ENCODE measurements at places on chromosomes 1 and 21.

DNA sequence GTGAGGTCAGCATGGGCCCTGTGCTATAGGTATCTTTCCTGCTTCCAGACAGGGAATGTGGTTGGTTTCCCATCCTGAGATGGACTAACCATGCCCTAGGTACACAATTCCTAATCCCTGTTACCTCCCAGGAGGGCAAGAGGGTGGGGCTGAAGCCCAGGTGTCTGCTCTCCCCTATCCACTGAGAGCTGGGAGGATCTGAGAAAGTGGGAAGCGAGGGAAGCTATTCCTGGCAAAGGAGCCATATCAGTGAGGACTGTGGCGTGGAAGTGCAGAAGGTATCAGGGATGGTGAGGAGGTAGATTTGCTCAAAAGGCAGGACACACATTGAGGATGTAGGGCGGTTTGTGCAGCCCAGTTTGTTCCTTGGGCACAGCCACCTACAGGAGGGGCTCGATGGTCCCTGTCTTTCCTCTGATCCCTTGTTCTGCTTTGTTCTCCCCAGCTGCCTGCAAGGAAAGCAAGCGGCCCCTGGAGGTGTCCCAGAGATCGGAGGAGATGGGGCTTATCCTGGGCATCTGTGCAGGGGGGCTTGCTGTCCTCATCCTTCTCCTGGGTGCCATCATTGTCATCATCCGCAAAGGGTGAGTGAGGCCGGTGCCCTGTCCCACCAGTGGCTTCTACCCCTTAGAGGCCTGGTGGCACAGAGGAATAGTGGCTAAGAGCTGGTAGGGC is 48.1 kb downstream of the PTPRU start:
- no peak for DNase-seq

GRCh38 chr1:58431901-58432620 is 114.5 kb downstream of the OMA1 start:
- no peak for DNase-seq

DNA sequence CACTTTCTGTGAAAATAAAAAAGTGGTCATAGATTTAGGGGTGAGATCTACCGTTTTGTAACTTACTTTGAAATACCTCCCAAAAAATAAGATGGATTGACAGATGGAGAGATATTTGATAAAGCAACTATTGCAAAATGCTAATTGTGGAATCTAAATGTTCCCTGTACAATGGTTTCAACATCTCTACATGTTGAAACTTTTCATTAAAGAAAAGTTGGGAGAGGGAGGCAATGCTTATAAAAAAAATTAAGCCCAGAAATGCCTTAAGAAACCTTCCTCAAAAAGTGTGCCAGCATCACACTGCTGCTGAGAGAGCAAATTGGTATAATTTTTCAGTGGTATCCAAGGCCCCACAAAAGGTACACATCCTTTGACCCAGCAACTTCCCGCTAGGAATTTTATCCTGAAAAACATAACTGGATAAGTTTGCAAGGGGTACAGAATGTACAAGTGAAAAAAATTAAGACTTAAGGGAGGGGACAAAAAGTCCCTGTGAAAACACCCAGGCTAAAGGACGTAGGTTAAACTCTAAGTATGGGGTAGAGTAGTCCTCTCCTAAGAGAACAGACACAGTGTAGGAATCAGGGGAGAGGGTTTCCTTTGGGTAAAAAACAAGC is 84.3 kb downstream of the TGFBR3 start:
- DNase-seq = no peak

DNA sequence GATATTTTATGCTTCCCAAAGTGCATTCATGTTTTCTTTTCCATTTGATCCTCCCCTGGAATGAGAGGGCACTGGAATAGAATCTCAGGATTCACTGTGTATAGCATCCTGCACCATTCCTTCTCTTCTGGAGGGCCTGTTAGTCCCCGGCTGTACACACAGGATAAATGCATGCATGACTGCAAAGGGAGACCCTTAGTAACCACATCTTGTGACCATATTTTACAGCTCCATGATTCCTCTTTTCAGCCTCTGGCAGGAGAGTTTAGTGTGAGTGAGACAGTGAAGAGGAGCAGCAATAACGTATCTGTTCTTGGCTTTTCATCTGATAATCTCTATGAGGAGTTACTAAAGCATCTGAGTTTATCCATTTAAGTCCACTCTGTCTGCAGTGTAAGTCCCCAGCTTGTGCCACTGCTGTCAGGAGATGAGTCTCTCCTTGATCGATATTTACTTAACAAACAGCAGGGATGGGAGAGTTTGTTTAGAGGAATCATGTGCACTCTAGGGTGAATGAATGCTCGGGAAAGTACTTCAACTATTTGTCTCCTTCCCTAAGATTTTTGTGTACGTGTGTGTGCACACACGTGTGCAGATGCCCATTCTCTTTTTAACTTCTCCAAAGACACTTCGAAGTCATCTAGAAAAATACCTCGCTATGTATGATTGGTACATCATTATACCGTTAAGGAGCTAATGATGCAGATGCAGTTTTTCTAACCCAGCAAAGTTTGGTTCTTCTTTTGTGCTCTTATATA is 41.1 kb downstream of the PROX1 start:
- no peak for DNase-seq

DNA sequence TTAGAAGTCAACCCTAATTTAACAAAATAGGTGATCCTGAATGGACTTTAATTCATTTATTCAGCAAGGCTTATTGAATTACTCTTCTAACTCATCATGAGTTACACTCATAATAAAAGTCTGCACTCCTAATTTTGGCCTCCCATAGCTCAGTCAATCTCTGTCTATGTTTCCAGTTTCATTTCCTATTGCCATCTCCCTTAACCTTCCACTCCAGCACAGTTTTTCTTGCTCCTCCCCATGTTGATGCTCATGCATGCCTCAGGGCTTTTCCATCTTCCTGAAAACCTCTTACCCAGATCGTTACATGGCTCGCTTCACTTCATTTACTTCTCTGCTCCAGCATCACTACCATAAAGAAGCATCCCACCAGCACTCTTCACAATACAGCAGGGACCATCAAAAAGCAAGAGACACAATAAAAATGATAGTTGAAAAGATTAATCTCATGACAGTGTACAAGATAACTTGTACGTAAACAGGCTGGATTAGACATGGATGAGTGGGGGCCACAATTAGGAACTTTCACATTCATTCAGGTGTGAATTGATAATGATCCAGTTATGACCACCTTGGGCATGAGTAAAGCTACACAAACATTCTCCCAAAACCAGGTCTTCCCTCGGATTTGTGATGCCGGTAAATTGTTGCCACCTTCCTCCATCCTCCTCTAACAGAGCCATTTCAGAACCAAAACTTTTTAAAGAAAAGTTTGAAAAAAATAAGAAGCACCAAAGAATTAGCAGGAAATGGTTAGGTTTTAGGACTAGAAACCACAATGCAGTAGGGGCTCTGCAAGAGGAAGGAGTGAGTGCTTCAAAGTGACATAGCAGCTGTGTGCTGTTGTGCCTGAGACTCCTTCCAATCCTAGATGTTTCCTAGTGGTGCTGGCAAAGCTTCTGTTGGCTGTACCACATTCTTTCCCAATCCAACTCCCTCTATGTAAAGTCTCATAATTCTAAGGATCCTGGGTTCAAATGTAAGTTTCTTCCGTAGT is 89.8 kb downstream of the OLFML2B start:
- peak; percentile 29 for DNase-seq

DNA sequence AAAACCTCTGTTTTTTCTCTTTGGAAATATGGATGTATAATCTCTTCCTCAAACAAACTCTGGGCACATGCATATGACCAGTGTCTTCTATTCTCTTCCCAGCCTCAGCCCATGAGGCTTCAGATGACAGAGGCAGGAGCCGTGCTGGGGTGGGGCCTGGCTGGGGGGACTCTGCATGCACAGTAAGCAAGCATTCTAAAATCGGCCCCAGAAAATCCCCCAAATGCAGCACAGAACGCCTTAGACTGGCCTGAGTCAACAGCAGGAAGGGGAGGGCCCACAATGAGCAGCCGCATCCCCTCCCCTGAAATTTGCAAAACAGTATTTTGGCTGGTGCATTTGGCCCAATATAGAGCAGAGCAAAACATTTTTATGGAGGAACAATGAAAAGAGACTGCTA is 47.8 kb downstream of the ITPKB start:
- DNase-seq = no peak

- DNase-seq = no peak
Measured at GRCh38 chr1:224124220-224124619, 10.3 kb downstream of the FBXO28 start.

GRCh38 chr1:73914951-73915350 is 283.0 kb downstream of the LRRIQ3 start:
- no peak for DNase-seq

DNA sequence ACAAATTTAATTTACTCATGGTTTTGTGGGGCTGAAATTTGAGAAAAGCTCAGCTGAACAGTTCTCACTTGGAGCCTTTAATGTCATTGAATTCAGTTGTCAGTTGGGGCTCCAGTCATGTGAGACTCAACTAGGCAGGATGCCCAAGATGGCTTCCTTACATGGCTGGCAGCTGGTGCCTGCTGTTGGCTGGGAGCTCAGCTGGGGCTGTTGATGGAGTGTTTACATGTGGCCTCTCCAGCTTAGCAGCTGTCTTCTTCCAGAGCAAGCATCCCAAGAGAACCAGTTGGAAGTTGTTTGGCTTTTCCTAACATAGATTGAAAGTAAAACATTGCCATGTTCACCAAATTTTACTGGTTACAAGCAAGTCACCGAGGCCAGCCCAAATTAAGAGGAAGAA is 81.8 kb upstream of the KCNA3 start:
- no peak for DNase-seq

GRCh38 chr21:15240848-15241247 is 176.0 kb upstream of the NRIP1 start:
- DNase-seq = no peak

- no peak for DNase-seq
Measured at GRCh38 chr1:157252473-157252872, 114.3 kb upstream of the ETV3 start.

- DNase-seq = no peak
Measured at GRCh38 chr1:154641534-154641933, 33.5 kb upstream of the ADAR start.

DNA sequence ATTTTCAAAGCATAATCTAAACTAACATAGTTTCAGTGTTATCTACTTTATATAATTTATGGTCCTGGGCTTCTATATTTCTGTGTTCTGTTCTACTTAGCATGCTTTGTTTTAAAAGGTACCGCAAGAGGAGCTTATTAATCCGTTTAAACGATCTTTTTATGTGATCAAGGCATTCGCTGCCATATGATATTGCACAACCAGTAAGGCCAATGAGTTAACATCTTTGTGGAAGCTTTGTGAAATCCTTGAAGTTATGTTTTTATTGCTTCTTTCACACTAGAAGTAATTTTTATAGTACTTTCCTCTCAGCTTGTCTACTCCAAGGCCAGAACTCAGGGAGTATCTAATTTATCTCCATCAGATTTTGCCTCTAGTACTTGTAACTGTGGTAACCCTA is 8.9 kb downstream of the LRRC8C start:
- DNase-seq = no peak

DNA sequence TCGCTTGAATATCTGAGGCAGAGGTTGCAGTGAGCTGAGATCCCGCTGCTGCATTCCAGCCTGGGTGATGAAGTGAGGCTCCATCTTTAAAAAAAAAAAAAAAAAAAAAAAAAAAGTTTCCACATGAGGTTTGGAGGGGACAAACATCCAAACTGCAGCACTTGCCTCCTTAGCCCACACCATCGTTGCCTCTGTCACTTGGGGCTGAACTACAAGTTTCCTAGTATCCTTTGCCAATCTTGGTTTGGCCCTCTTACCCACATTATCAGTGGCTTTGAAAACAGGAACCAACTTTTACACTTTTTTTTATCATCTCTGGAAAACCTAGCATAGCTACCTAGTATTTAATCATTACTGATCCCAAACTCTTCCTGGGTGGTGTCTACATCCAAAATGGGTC is 59.2 kb downstream of the CLSTN1 start:
- peak; percentile 61 for DNase-seq

DNA sequence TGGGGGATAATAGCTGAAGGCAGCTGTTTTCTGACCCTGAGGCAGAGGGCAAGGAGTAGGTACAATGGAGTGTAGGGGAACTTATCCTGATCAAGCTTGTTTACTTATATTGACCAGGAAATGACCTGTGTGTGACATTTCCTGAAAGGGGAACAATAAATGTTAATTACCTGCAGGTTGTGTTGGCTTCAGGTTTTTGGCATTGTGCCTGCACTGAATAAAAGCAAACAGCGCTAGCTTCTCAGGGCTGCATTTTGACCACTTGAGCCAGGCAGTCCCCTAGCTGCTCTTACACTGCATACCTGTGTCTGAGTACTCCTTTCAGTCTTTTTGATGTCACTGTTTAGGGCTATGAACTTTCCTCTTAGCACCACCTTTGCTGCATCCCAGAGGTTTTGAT is 40.6 kb downstream of the DRAM2 start:
- no peak for DNase-seq

- DNase-seq = peak; percentile 70
Measured at GRCh38 chr1:43009274-43009673, 50.6 kb upstream of the SLC2A1 start.

DNA sequence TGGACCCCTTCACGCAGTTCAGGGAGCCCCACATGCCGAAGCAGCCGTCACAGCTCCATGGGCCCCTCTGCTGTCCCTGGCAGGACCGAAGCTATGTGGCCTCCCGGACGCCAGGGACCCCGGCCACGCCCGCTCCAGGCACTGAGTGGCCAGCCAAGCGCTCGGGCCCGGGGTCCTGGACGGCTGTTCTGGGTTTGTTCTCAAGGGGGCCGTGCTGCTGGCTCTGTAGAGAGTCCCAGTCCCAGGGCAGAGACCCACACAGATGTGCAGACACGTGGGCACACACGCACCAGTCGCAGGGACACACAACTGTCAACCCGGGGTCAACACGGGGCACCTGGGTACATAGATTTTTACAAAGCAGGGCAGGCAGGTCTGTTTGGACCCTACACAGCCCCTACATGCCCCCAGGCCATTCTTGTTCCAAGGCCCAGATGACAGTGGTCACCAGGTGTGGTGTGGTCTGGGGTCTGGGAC is 6.7 kb downstream of the B3GALT6 start:
- DNase-seq = no peak

DNA sequence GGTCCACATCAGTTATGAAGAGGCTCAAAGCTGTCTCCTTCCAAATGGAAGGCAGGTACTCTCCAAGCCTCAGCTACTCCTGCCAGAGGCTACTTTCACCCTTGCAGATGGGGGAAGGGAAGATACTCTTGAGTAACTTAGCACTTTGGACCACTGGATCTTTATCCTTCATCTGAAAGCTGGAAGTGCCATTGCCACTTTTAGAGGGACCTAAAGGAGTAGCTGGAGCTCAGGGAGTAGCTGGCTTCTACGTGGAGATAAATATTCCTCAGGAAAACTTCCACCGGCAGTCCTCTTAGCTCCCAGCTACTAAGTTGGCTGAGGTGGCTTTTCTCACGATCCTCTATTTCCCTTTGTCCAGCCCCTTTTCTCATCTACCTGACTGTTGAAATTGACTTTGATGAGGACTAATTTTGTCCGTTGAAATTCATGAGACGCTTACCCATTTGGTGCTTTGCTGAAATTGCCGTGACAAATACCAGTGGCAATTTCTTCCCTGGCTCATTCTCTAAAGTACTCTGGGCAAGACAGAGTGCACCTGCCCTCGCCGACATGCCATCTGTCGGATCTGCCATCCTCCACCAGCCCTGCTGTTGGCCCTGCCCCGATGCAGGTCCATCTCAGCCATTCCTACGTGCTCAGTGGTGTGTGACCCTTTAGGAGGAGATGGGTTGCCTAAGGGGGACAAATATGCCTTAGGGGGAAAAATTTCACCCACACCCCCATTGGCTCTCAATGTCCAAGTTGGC is 13.6 kb downstream of the IGSF21 start:
- no peak for DNase-seq

Measured in hematopoietic multipotent progenitor cell treated with erythropoietin and hydrocortisone succinate and interleukin-3 and kit ligand, for 6 days (in vitro differentiated cells).